ENCODE measurements at places on chromosomes 3 and 15.

DNA sequence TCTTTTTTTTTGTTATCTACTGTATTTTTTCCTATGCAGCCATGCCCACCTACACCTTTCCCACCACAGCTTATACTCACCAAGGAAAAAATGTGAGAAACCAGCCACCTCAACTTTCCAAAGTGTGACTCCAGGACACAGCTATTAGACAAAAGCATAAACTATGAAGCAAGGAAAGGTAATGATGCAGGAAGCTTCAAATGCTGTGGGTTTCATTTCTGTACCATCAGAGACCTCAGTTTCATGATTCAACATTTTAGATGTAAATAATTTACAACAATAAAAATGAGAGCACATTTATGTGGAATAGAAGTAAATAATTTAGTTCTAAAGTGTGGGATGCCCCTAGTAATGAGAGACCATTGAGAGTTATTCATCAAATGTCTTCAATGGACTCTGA lies 115.1 kb downstream of the CDIN1 start:
- DNase-seq, result no peak

DNA sequence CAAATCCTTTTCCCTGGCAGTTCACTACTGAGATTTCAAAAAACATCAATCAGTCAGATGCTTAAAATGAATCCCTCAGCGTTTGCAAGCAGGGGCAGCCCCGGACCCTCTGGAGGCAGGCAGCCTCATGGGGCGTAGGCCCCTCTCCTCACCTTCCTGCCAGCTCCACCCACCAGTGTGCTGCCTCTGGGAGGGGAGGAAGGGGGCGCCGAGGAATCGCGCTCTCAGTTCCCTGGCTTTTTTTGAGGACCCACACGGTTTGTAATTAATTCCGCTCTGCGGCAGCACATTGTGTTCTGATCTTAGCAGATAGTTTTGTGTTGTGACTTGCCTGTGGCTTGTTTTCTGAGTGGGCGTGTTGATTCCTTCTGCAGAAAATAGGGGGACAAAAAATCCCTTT lies 159.9 kb downstream of the KLF13 start:
- no peak for DNase-seq

DNA sequence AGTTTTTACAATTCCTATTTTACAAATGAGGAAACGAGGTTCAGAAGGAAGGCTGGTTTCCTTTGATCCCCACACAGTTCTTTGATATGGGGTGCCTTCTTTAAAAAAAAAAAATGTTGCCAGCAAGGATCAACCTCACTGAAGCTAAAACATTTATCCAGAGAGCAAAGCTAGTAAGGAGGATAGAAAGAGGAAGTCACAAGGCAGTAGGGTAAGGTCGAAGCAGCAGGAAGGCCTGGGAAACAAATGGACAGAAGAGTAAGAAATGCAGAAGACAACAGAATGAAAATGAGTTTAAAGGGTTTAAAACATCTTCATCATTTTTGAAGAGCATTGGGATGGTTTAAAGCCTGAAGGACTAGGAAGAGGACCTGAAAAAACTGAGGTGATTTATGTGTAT lies 30.6 kb upstream of the CP start:
- no peak for DNase-seq

- no peak for DNase-seq
These were observed 1.4 kb upstream of the PRKCI start for GRCh38 chr3:170220871-170221270.

DNA sequence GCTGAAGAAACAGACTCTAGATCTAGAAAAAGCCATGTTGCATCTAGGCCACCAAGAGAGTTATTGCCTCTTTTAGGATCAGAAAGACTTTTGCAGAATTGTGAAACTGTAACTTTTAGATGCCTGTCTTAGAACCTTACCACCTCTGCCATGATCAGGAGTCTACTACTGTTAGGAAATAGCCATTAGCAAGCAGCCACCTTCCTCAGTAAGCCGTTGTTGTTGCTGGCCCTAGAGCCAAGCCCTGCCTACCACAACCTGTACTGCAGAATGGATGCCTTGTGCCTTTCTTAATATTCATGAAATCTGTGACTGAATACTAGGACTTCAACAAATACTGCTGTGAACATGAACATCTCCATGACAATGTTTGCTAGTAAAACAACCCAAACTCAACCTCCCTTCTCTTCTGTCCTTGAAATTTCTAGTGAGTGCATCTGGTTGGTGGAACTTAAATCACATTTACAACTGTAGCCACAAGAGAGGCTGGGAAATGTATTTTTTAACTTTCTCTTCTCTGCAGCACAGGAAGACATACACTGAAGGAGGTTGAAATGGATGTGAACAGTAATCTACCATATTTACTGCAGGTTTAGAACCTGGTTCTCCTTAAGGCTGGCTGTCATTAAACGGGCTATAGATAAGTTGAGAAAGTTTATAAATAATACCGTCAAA lies 20.7 kb downstream of the RASA2 start:
- DNase-seq, result no peak

DNA sequence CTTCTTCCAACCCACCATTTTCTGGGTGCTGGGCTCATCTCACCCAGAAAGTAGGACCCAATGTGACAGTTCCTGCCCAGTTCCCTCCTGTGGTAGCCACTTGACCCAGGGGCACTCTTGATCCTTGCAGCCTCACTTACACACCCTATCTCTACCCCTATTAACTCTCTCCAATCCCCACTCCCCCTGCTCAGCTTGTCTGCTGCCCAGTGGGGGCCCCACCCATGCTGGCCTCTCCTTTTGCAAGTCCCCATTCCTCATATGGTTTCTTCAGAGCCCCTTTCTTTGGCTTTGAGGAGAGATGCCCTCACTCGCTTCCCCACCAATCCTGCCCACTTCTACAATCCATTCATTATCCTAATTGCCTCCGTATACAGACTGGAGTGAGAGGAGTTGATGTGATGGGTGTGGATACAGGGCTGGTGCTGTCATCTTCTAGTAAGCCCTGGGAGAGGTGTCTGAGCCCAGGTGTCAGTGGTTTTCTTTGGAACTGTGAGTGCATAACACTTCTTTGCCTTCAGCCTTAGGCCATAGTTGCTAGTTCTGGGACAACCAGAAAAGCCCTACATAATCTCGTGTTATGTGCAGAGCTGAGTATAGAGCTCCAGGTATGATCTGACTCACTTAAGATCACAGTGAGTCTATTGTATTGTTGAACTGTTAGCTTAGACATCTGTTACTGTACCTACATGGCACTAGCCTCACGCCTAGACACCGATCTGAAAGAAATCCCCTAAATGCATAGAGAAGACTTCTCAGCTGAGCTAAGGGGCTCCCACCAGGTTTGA lies 4.8 kb upstream of the CCR5 start:
- DNase-seq, result no peak

- no peak for DNase-seq
These were observed 16.3 kb upstream of the MB21D2 start for GRCh38 chr3:192933779-192934460.

DNA sequence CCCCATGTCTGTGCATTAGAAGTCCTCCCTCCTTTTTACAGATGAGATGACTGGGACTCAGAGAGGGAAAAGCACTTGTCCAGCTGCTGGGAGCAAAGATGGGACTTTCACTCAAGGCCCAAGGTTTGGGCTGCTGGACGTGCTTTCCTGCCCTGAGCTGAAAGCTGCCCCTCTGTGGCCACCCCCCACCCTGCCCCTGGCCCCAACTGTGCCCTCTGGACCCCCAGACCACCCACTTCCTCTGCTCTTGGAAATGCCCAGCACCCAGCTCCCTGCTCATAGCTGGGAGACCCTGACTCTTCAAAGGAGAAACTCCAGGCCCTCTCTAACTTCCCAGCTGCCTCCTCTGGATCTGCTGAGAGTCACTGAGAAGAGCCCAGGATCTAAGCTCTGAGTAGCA lies 20.7 kb downstream of the GRIP2 start:
- DNase-seq, result no peak

DNA sequence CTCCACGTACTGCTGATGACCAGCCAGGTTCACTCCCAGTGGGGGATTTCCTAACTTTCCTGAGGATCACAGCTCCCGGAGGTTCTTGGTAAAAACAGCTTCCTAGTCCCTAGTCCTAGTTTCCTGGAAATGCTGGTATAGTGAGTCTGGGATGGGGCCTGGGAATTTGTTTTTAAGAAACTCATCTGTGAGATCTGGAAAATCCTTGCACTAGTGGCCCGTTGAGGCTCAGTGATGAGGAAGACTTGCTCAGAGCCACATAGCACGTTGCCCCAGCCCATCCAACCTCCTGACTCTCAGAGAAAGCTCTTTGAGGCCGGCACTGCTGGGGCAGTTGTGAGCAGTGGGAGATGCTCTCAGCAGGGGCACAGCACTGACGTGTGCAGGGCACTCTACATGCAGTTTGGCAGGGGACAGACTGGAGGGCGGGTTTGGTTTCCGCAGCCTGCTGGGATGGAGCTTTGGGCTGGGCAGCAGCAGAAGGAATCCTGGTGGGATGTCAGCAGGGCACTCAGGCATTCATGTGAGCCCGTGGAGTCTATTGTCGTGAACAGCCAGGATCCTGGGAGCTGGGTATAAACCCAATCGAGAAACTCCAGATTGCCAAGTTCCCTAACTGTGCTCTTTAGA lies 31.6 kb downstream of the SAXO2 start:
- no peak for DNase-seq

GRCh38 chr15:44489464-44489863 lies 47.5 kb upstream of the EIF3J start:
- peak; percentile 60 for DNase-seq

GRCh38 chr15:93217343-93217742 lies 128.3 kb upstream of the RGMA start:
- DNase-seq, result no peak

- DNase-seq, result peak; percentile 65
These were observed 26.4 kb downstream of the TYRO3 start for GRCh38 chr15:41585127-41586047.

- no peak for DNase-seq
These were observed 289.2 kb upstream of the LYSMD4 start for GRCh38 chr15:100022391-100022790.

DNA sequence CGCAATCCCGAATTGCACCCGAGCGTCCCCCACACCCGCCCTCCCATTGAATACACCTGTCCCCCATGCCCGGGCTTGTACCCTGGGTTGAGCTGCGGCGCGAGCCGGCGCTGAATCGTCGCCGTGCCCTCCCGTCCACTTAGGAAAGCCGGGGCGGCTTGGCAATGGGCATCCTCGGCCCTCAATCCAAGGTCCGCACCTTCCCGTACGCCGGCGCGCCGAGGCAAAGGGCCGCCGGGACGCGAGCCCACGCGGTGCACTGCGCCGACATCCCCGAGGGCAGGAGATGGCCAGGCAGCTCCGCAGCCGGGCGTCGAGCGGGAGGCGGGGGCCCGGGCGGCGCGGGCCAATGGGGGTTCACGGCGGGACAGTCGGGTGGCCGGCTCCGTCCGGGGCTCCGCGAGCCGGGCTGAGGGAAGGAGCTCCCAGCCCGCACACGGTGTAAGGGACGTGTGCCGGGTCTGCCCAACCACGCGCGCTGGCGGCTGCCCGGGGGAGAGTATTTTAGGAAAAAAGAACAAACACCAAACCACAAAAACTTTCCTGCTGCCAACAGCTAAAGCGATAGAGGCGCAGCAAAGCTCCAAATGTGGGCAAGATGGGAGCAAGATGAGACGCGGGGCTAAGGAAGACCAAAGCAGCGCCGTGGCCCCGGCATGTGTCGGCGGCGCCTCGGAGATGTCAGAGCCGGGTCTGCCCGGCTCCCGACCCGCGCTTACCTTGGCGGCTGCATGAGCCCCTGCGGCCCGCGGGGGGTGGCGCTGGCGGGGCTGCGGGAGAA lies 621 bp downstream of the RGMA start:
- peak; percentile 10 for DNase-seq

DNA sequence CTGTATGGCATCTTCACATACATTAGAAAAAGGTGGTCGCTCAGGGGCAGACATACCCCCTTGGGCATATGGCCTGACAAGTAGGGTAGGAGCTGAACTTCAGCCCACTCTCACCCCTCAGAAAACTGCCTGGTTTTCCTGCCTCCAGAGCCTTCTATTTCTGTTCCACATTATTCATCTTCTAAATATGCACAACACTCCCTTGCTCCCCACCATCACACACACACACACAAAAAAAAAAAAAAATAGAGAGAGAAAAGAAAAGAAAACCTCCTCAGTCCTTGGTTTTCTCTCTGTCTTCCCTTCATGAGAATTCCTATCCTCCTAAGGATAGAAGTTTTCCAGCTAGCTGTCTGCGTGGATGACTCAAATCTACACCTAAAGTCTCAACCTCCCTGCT lies 5.6 kb upstream of the ROPN1 start:
- DNase-seq, result no peak

DNA sequence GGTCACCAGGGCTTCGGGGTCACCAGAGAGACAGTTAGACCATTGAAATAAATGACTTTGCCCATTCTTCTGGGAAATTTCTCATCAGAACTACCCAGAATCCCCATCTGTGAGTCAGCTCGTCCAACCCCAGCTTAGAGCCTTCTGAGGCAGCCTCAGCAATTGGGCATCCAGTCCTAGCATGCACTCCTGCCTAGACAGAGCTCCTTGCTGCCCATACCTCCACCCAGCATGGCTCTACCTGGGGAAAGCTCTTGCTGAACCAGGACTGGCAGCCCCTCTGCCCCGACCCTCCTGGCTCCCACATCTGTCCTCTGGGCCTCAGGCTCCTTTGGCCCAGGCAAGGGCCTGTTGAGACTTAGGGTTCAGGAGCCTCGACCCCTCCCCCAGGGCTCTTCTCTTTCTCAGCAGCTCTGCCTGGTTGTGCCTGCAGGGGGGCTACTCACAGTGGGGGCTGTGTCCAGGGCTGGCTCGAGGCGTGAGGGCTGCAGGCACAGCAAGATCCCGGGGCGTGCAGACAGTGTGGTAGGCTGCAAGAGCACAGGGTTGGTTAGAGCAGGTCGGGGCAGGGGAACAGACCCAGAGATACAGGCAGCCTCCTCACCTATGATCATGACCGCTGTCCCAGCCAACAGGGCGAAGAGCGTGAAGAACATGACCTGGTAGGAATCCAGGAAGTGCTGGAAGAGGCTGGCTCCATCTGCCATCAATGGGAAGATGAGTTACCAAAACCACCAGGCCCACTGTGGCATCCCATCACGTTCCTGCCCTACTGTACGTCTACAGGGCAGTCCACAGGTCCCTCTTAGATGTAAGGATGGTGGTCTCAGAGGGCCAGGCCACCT lies 101.3 kb downstream of the NUP210 start:
- no peak for DNase-seq

DNA sequence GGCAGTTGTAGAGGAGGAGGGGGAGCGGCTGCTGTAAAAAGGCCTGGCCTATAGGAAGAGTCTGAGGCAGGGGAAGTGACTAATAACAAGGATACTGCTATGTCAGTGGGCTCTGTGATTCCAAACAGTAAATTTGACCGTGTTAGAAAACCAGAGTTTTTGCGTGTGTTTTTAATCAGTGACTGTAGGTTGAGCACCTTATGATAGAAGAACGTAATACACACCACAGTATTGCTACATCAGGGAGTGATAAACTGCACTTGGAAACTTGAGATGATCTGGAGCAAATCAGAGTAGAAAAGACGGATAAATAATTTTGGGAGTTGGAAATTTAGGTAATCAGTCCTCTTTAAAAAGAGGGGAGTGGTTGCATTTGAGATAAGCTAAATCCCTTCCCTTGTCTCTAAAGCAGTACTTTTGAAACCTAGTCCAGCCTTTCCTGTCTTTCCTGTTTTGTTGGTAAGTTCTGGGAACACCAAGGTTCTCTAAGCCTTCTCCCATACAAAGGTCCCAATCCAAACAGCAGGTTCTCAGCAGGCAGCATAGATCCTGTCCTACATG lies 130.5 kb upstream of the NR2E3 start:
- peak; percentile 47 for DNase-seq

Measured in cardiac fibroblast (primary cell).